ENCODE measurements at places on chromosomes 1 and 21. TPM values are rescaled to one million over a fixed set of nuclear protein-coding genes. Genes with fewer than 3 reads are reported as not detected.

- no peaks in the 10 kb centered on the region for H3K36me3 ChIP-seq
- no peaks in the 10 kb centered on the region for H3K4me1 ChIP-seq
- H3K4me3 ChIP-seq = no peak overlapping the region
Observed at GRCh38 chr1:96971849-96972602, 250.4 kb downstream of the PTBP2 start.

P3H1 gene
- total RNA-seq = 24.4 TPM

KRTAP12-4 gene
- total RNA-seq = not detected

PRKAA2 gene
- total RNA-seq = 1.9 TPM

GRCh38 chr1:53093451-53093754, 31.4 kb downstream of the PODN start:
- no peak overlapping the region for H3K4me3 ChIP-seq
- no peaks in the 10 kb centered on the region for H3K36me3 ChIP-seq
- no peak overlapping the region for H3K27ac ChIP-seq
- no peak for DNase-seq
- H3K4me1 ChIP-seq = peaks cover 7% of the 10 kb centered on the region

CACNA1S gene
- 0.06 TPM for total RNA-seq

AHCTF1 gene
- total RNA-seq = 36.0 TPM

KRTAP26-1 gene
- total RNA-seq = not detected

GRCh38 chr1:208174200-208174599, 70.0 kb downstream of the PLXNA2 start:
- no peak for DNase-seq
- H3K27me3 ChIP-seq = no peaks in the 10 kb centered on the region
- H3K4me3 ChIP-seq = no peak overlapping the region
- peaks cover 4% of the 10 kb centered on the region for H3K36me3 ChIP-seq
- H3K4me1 ChIP-seq = peaks cover 25% of the 10 kb centered on the region

GRCh38 chr1:162696286-162696862, 64.1 kb downstream of the DDR2 start:
- H3K27me3 ChIP-seq = no peaks in the 10 kb centered on the region
- no peak overlapping the region for H3K27ac ChIP-seq
- H3K36me3 ChIP-seq = no peaks in the 10 kb centered on the region
- peak; percentile 48 for DNase-seq
- no peak overlapping the region for H3K4me3 ChIP-seq

DNA sequence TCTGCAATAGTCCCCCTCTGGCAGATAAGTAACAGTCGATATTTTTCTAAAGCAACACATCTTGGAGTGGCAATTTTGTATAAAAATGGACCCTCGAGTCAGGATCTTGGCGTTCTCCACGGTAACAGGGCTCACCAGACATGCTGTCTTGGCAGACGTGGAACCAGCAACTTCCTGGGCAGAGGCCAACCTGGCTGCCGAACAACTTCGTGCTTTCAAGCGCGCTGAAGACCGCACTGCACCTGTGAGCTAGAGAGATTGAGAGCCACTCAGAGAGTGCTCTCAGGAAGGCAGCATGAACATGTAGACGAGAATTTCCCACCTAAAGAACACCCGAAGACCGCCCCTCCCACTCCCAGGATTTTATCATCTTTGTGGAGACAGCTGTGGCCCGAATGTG, 7.3 kb downstream of the C1orf174 start:
- no peak overlapping the region for H3K4me3 ChIP-seq
- H3K27me3 ChIP-seq = no peaks in the 10 kb centered on the region
- DNase-seq = peak; percentile 69
- H3K27ac ChIP-seq = no peak overlapping the region

C8B gene
- total RNA-seq = 1.2 TPM

DNA sequence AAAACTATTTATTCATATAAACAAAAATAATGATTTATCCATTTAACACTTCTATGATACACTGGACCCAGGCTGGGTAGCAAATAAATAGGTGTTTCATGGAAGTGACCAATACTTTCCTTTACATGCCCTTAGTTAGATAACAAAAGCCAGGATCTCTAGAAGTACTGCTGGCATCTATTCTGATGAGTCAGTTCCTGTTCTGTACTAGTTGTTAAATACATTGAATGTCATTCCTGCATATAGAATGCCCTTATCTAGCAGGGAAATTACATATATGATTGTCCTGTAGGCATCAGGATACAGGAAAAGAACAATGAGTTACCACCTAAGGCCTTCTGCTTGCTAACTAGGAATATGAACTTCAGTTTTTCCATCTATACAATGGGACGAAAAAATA, 130.8 kb downstream of the HFM1 start:
- H3K4me1 ChIP-seq = no peaks in the 10 kb centered on the region
- no peaks in the 10 kb centered on the region for H3K27me3 ChIP-seq
- no peak overlapping the region for H3K27ac ChIP-seq
- no peak for DNase-seq
- no peaks in the 10 kb centered on the region for H3K36me3 ChIP-seq

DNA sequence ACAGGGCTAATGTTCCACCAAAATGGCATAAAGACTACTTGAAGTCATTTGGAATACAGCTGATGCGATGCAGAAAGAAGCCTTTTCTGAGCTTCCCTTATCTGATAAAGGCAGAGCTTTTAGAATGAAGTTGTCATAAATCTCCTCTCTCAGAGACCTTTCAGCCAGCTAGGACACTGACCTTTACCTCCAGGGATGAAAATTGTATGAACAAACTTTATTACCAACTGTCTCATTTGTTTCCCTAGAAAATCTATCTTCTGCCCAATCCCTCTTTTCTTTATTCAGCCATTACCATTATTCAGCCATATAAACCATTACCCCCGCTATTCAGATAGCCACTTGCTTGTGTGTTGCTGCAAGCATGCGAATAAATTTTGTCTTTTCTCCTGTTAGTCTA, 29.7 kb upstream of the RNF2 start:
- H3K27me3 ChIP-seq = no peaks in the 10 kb centered on the region
- H3K36me3 ChIP-seq = no peaks in the 10 kb centered on the region
- DNase-seq = no peak
- H3K27ac ChIP-seq = no peak overlapping the region
- no peak overlapping the region for H3K4me3 ChIP-seq
- H3K4me1 ChIP-seq = no peaks in the 10 kb centered on the region

- no peaks in the 10 kb centered on the region for H3K36me3 ChIP-seq
- no peak for DNase-seq
- no peaks in the 10 kb centered on the region for H3K27me3 ChIP-seq
- H3K4me3 ChIP-seq = no peak overlapping the region
Observed at GRCh38 chr1:56266359-56266758, 313.0 kb downstream of the PLPP3 start.

DNA sequence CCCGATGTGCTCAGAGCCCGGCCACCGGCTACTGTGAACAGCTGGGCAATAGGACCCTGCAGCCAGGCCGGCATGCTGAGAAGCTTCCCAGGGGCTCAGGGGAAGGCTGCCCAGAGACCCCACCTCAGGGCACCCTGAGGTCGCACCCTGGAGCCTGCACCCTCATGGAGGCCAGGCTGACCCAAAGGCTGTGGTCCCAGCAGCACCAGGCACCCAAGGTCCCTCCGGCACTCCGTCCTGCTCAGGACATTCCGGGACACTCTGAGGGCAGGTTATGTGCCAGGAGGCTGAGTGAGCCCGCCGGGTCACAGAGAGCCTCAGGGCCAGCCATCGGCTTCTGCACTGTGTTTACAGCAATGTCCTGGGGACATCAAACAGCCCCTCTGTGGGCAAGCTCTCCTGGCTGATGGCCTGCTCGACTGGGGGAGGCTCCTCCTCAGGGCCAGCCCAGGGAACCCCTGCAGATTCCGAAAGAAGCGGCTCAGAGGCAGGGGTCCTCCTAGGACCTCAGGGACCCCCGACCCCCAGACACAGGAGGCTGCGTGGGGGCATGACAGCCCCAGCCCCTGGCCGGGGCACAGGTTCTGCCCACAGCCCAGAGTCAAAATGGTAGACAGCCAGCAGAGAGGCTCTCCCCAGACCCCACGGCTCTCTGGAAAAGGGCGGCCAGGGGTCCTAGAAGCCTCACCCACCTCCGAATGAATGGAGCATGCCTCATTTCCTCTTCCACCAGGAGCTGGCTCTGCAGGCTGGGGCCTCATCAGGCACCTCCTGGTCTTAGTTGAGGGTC, 8.2 kb downstream of the SLC19A1 start:
- H3K4me3 ChIP-seq = peak overlapping the region; percentile 8
- peaks cover 8% of the 10 kb centered on the region for H3K36me3 ChIP-seq
- DNase-seq = peak; percentile 39
- no peaks in the 10 kb centered on the region for H3K27me3 ChIP-seq

GRCh38 chr1:55103891-55104290, 64.5 kb downstream of the PCSK9 start:
- H3K27ac ChIP-seq = no peak overlapping the region
- DNase-seq = no peak
- no peaks in the 10 kb centered on the region for H3K27me3 ChIP-seq
- no peak overlapping the region for H3K4me3 ChIP-seq

FAM72C gene
- total RNA-seq = not detected

DNA sequence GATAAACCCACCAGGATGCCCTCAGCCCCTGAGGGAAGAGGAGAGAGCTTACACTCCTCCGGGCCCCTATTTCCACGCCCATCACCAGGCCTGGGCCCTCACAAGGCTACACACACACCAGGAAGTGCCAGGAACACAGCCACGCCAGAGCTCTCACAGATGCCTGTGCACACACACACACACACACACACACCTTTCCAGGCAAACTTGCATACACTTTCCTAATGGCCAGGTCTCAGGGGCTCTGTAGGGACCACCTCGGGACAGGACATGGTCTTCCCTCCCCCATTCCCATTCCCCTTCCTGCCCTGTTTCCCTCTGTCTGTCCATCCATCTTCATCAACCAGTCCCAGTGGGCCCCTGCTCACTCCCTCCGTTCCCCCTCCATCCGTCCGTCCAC, 9.7 kb upstream of the EPHA2 start:
- no peaks in the 10 kb centered on the region for H3K27me3 ChIP-seq
- H3K4me3 ChIP-seq = no peak overlapping the region
- H3K36me3 ChIP-seq = no peaks in the 10 kb centered on the region

DNA sequence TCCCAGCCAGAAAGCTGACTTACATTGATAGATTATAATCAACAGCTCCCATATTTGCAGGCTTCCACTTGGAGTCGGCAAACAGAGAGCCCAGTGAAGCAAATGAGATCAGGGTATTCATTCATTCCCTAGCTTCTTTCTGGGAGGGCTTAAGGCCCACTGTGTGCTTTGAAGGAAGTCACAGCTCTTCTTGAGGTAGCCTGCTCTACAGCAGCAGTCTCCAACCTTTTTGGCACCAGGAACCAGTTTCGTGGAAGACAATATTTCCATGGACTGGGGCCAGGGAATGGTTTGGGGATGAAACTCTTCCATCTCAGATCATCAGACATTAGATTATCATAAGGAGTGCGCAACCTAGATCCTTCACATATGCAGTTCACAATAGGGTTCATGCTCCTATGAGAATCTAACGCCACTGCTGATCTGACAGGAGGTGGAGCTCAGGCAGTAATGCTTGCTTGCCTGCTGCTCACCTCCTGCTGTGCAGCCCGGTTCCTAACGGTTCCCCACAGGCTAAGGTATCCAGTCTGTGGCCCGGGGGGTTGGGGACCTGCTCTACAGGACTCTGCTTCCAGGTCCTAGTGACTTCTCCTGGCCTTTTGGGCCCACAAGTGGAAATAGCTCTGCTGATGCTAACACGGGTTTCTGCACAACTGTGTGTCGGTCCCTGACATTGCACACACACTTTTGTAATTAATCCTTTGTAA, 13.7 kb upstream of the ADAM30 start:
- H3K27me3 ChIP-seq = no peaks in the 10 kb centered on the region
- DNase-seq = no peak
- H3K36me3 ChIP-seq = peaks cover 28% of the 10 kb centered on the region
- H3K4me3 ChIP-seq = no peak overlapping the region
- no peaks in the 10 kb centered on the region for H3K4me1 ChIP-seq

DNA sequence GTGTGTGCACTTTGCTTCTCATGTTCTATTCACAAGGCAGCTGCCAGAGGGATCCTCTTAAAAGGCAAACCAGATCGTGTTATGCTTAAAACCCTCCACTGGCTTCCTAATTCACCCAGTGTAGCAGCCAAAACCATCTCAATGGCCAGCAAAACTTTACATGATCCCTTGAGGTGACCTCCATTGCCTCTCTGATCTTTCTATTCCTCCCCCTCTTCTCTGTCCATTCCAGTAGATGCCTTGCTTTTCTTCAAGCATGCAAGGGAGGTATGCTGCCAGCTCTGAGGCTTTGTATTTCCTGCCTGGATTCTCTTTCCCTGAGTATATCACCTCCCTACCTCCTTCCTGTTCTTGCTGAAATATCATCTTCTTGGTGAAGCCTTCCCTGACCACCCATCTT, 93.2 kb upstream of the KCNK2 start:
- H3K27ac ChIP-seq = no peak overlapping the region
- H3K4me1 ChIP-seq = no peaks in the 10 kb centered on the region
- H3K27me3 ChIP-seq = no peaks in the 10 kb centered on the region
- no peaks in the 10 kb centered on the region for H3K36me3 ChIP-seq

- no peaks in the 10 kb centered on the region for H3K27me3 ChIP-seq
- H3K4me1 ChIP-seq = no peaks in the 10 kb centered on the region
- DNase-seq = no peak
- H3K27ac ChIP-seq = no peak overlapping the region
- no peak overlapping the region for H3K4me3 ChIP-seq
Observed at GRCh38 chr21:26473471-26473870, 99.6 kb downstream of the CYYR1 start.

GJA9 gene
- total RNA-seq = not detected

SH2D2A gene
- total RNA-seq = 3.5 TPM

- peaks cover 61% of the 10 kb centered on the region for H3K36me3 ChIP-seq
- no peak overlapping the region for H3K4me3 ChIP-seq
- DNase-seq = no peak
Observed at GRCh38 chr1:234413990-234414389, 40.7 kb downstream of the COA6 start.

DNA sequence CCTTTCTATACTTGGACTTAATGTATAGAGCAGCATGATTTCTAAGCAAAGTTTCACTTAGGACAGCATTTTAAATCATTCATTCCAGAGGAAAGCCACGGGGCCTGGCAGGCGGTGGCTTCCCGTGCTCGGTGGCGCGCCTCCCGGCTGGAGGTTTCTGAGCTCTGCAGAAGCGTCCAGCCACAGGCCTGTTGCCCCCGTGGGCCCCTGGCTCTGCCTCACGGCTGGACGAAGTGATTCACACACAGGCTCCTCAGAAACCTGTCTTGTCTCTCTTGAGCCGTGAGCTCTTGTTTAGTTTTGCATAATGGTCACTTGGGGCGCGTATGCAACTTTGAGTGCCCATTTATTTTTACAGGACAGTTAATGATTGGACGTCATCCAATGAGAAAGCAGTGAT, 22.1 kb upstream of the DIP2A start:
- no peaks in the 10 kb centered on the region for H3K27me3 ChIP-seq
- no peaks in the 10 kb centered on the region for H3K4me1 ChIP-seq
- DNase-seq = peak; percentile 32
- H3K36me3 ChIP-seq = peaks cover 88% of the 10 kb centered on the region
- no peak overlapping the region for H3K4me3 ChIP-seq

TMEM82 gene
- total RNA-seq = not detected

- H3K27me3 ChIP-seq = no peaks in the 10 kb centered on the region
- no peak overlapping the region for H3K4me3 ChIP-seq
- H3K36me3 ChIP-seq = no peaks in the 10 kb centered on the region
- no peak for DNase-seq
Observed at GRCh38 chr1:196535727-196536126, 72.5 kb downstream of the KCNT2 start.

CASQ2 gene
- 3.3 TPM for total RNA-seq

- no peak overlapping the region for H3K27ac ChIP-seq
- no peak for DNase-seq
- H3K36me3 ChIP-seq = peaks cover 63% of the 10 kb centered on the region
- no peak overlapping the region for H3K4me3 ChIP-seq
Observed at GRCh38 chr21:33259995-33260394, 6.2 kb upstream of the IL10RB start.

HSPA6 gene
- total RNA-seq = 13.0 TPM

- no peak overlapping the region for H3K27ac ChIP-seq
- H3K4me1 ChIP-seq = no peaks in the 10 kb centered on the region
- no peaks in the 10 kb centered on the region for H3K36me3 ChIP-seq
- no peak for DNase-seq
- no peak overlapping the region for H3K4me3 ChIP-seq
- H3K27me3 ChIP-seq = no peaks in the 10 kb centered on the region
Observed at GRCh38 chr1:223199094-223199647, 56.1 kb upstream of the TLR5 start.

Data from lower lobe of right lung (tissue), 2 donors.